ENCODE measurements at places on chromosomes 16 and 17.
A peak's percentile ranks its signal among the peaks of the same experiment; 100 is the strongest.

DNA sequence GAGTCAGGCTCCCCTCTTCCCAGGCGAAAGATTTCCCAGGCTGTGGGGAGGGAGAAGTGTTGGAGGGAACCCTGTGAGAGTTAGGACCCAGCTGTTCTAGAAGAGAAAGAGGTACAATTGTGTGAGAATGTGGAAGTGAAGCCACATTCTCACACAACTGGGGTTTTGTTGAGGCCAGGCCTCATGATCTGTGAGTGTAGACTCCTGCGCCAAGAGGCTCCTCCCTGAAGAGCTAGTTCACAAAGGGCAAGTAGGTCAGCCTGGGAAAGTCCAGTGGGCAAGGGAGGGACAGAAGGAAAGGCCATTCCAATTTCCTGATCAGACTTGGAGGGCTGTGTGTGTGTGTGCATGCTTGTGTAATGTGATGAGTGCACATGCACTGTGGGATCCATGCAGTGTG is 15.2 kb downstream of the CD300LF start:
- no peak for DNase-seq

GRCh38 chr17:38415250-38416194 is 12.7 kb upstream of the ARHGAP23 start:
- no peak for DNase-seq

DNA sequence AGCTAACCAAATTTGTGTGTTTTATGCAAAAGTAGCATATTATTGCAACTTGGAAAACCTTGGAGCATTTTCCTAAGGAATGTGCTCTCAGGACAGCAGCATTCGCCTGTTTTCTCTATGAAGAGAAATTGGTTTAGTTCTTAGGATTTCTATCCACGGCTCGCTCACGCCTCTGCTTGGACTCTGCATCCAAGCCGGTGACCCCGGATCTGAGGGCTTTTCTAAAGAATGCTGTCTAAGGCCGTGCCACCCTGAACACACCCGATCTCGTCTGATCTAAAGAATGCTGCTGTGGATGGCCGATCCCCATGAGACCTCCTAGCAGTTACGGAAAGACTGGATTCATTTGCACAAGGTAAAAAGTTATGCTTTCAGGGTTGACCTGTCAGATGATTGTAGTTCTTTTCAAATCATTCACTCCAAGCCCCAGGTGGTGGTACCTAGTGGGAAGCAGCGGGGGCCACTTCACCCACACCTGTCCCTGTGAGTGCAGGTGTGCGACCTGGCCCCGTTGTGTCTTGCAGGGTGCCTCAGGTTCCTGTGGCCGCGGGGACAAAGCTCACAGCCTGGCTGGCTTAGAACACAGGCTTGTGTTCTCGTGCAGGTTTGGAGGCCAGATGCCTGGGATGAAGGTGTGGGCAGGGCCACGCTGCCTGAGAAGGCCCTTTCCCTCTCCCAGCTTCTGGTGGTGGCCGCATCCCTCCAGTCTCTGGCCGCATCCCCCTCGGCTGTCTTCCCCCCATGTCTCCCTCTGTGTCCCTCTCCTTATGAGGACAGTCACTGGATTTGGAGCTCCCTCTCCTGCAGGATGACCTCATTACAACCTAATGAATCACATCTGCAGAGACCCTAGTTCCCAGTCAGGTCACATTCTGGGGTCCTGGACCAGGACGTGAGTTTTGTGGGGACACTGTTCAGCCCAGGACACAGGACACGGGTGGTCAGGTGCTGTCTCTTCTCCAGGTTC is 71.1 kb downstream of the BANP start:
- no peak for DNase-seq

DNA sequence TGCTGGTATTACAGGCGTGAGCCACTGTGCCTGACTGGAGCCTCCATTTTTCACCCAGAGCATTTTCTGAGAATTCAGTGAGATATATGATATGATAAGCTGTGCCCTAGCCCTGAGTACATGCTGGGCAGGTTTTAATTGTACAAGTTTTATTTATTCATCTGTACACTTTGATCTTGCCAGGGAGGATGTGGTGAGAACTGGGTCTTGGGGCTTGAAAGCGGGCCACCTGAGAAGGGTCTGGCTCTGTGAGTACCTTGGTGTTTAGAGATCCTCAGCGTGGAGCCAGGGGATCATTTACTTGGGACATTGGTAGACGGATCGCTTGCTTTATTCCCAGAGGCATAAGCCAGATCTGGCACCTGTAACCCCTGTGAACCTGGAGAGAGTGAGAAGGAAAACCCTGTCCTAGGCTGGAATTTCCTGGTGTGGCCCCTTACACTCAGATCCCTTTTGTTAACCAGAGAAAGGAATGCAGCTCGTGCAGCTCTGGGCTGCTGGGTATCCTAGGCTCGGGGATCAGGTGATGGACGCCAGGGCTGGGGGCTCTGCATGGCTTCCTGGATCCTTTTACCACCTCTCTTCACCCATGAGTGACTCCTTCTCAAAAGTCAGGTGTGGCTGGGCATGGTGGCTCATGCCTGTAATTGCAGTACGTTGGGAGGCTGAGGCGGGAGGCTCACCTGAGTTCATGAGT is 91.9 kb downstream of the ABCC1 start:
- DNase-seq: peak; percentile 37

GRCh38 chr16:31441956-31442355 is 633 bp downstream of the ZNF843 start:
- no peak for DNase-seq

DNA sequence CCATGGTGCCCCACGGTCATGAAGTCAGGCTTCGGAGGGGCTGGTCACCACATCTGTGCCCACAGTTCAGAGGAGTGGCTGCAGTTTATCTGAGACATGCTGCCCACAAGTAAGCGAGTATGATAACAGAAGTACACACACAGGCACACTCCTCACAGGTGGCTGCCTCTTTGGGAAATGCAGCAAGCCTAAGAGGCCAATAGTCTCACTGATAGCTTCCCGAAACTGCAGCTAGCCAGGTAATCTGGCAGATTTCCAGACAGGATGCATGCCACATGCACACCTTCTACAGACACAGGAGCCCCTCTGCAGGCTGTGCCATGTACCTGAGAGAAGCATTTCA is 12.6 kb upstream of the GFOD2 start:
- DNase-seq: no peak

DNA sequence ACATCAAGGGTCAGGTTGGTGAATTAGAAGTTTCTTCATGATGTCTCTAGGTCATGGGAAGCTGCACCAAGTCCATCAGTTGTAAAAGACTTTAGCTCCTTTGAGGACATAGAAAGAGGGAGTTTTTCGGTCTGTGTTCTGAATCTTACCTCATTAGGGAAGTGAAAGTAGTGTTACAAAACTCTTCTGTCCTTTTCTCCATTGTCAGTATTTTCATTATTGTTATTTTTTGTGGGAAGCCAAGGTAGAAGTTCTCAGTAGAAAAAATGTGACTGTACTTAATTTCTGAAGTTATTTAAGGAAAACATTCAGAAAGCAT is 24.2 kb downstream of the MAP3K3 start:
- DNase-seq: no peak

- DNase-seq: no peak
Measured at GRCh38 chr17:7043182-7043496, 753 bp downstream of the SLC16A11 start.

DNA sequence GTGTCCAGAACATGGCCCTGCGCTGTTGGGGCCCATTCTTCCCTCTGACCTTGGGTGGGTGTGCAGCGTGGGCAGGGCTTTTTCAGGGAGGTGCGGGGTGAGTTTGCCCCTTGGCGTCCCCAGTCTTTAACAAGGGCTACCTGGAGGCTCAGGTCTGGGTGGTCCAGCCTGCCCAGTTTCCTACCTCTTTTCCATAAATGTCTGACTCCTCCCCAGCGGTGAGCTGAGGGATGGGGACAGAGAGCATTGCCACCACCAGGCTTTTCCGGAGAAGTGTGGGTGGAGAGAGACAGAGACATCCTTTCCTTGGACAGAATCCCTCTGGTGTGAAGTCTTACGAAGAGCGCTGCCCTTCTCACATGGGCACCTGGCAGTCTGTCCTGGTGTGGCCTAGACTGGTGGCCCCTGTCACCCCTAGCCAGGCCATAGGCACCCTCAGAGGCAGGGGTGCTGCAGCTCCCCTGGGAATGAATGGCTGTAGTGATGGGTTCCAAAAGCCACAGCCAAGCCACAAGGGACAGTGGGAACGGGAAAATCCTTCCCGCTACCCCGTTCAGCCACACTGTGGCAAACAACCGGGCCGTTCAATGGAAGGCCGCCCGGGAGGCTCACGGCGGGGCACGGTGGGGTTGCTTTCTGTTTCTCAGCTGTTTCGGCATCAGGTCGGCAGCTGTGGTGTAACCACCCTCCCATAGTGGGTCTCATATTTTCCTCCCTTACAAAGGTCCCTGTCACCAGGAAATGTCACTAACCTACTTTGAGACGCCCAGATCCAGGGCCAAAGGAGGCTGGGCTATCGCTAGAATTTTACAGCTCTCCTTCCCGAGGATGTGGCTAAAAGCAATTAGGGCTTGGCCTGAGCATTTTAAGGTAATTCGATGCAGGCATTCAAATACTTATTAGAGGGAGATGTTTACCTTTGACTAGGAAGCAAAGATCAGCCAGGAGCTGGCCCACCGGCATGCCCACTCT is 61.9 kb upstream of the GSE1 start:
- no peak for DNase-seq

GRCh38 chr16:19295393-19295792 is 9.9 kb downstream of the CLEC19A start:
- no peak for DNase-seq

GRCh38 chr16:29141586-29142324 is 156.9 kb downstream of the LAT start:
- DNase-seq: no peak

GRCh38 chr17:21228111-21228510 is 14.2 kb upstream of the TMEM11 start:
- no peak for DNase-seq

- no peak for DNase-seq
Measured at GRCh38 chr16:72187551-72187950, 15.6 kb upstream of the PMFBP1 start.

- DNase-seq: no peak
Measured at GRCh38 chr16:49856672-49857330, 889 bp upstream of the ZNF423 start.

DNA sequence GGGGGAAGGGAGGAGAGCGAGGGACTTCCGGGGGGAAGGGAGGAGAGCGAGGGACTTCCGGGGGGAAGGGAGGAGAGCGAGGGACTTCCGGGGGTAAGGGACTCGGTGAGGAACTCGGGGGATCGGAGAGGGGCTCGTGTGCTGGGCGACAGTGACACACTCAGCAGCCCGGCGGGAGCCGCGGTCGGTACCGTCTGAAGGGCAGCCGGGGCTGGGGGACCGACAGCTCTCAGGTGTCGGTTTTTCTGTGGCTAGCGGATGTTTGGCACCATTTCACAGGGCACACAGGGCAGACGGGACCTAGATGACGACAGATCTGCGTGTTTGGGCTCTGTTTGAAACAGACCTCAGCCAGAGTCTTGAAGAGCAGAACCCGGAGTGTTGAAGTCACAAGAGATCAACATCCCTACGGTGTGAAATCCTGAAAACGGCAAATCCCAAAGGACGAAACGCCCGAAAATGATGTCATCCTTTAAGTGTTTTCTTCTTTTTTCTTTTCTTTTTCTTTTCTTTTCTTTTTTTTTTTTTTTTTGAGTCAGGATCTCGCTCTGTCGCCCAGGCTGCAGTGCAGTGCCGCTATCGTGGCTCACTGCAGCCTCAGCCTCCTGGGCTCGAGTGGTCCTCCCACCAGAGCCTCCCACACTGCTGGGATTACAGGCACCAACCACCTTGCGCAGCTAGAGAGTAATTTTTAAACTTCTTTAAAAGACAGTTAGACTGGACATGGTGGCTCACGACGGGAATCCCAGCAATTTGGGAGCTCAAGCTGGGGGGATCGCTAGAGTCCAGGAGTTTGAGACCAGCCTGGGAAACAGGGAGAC is 23.9 kb downstream of the ZNF778 start:
- peak; percentile 86 for DNase-seq

GRCh38 chr16:5257462-5257861 is 159.9 kb upstream of the EEF2KMT start:
- no peak for DNase-seq

DNA sequence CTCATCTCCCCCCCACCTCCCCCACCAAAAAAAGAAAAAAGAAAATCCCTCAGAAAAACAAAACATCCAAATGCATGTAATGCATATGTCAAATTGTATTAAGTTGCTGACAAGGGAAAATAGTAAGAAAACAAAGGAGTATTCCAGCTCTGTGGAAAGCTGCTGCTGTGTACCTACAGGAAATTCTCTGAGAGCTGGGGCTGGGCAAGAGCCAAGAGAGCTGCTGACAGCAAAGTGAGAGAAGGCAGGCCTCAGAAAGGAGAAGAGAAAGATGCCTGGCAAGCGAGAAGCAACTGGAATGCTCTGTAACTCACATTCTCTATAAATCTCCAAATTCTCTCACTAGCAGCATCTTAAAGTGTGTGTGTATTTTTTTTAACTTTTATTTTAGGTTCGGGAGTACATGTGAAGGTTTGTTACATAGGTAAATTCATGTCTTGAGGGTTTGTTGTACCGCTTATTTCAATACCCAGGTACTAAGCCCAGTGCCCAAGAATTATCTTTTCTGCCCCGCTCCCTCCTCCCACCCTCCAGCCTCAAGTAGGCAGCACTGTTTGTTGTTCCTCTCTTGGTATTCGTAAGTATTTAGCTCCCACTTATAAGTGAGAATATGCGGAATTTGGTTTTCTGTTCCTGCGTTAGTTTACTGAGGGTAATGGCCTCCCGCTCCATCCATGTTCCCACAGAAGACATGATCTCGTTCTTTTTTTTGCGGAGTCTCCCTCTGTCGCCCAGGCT is 24.4 kb downstream of the CNTROB start:
- no peak for DNase-seq

GRCh38 chr17:42536372-42537155 is 523 bp downstream of the NAGLU start:
- DNase-seq: peak; percentile 72

- no peak for DNase-seq
Measured at GRCh38 chr17:70613681-70614080, 444.3 kb downstream of the KCNJ2 start.

Data from CD4-positive, alpha-beta T cell treated with Interleukin-21 for 1 hour (primary cell).